ENCODE measurements at places on chromosomes 11 and 22.

DNA sequence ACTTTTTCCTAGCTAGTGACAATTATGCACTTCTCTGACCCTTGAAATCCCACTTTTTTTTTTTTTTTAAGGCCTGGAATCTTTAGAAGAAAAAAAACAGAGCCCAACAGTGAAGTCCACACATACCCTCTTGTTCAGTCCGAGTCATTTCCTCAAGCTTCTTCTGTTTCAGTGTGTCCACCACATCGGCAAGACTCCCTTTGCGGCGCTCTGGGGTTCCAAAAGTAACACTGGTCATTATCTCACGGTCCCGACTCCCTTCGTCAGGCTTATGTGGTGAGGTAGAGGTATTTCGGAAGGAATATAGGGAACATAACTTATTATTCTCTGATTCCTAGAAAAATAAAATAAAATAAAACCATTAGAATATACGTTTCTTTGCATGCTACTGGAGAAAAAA is 38.0 kb downstream of the SOX6 start:
- DNase-seq, result no peak

DNA sequence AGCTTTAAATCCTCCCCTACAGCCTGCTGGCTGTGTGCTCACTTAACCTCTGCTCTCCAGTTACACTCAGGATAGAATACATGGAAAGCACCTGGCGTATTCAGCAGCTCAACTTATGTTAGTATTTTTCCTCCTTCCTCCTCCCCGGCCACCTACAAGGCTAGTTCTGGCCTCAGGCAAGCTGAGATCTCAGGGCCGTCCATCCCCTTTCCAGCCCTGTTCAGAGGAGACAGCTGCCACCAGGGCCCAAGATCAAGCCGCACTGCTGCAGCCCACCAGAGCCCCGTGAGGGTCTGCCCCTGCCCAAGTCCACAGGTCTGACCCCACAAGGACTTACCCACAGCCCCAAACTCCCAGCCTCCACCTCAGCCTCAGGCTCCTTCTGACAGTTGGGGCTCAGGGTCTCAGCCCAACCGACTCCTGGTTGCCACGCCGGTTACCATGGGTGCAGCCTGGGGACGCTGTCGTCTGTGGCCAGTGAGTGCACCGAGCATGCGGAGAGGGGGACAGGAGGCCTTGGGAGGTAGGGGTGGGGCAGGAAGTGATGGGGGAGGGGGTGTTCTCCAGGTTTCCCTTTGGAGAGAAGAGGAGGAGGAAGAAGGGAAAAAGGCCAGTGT is at the start of gene C11orf16:
TSS of gene C11orf16 (minus strand) at position 384 of the 617 bp plus-strand sequence. CDS start 639 bp downstream, outside the sequence.
- no peak for DNase-seq

DNA sequence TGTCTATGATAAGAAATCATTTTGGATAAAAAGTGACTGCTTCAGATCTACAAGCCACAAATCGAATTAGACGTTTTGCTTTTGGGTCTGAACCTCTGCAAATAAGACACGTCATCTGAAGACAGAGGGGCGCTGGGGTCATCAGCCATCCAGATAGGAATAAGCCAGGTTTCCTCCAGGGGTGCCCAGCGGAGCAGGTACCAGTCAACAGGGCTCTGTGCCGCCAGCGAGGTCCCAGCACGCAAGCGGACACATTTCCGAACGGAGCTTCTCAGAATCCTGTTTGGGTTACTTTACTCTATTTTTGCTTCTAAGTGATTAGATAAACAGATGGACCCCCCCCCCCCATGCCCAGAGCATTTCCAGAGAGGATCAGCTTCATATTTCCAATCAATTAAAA is 873.8 kb downstream of the BRD1 start:
- DNase-seq, result no peak

GRCh38 chr11:34223021-34223813 is 117.8 kb downstream of the NAT10 start:
- DNase-seq, result no peak

DNA sequence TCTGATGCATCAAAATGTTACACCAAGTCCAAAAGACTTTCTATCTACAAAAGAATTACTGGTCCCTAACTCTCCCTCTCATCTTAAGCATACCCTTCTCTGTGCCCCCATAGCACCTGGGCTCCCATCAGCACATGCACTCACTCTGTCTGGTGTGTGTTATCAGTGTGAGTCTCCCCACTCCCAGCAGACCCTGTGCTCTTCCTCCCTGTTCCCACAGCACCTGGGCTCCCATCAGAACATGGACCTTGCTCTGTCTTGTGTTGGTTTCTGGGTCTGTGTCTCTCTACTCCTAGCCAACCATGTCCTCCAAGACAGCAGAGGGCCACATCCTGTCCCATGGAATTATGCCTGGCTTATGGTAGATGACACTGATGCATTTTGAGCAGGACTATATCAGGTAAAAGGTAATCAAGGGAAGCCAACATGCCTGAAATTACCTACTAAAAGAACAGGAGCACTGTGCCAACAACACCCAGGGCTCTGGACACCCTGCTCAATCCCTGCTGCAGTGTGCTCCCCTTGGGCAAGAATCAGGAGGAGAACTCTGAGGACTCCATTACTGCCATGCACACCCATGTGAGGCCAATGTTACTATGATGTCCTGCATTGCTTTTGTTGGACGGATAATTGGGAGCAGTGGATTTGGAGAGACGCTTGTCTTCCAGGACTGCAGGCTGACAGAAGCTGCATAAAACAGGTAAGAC is 34.3 kb downstream of the GAB4 start:
- no peak for DNase-seq
